Hematopoietic multipotent progenitor cell treated with erythropoietin and hydrocortisone succinate and interleukin-3 and kit ligand, for 17 days (in vitro differentiated cells): ENCODE measurements at places on chromosomes 2 and 18.

GRCh38 chr18:31241900-31242409 lies 76.0 kb upstream of the DSG1 start:
- DNase-seq = no peak

DNA sequence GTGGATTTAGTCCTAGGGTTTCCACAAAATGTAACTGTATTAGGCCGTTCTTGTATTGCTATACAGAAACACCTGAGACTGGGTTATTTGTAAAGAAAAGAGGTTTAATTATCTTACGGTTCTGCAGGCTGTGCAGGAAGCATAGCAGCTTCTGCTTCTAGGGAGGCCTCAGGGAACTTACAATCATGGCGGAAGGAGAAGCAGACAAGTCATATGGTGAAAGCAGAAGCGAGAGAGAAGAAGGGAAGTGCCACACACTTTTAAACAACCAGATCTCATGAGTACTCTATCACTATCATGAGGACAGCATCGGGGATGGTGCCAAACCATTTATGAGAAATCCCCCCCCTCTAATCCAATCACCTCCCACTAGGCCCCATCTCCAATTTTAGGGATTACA lies 9.5 kb upstream of the CCDC68 start:
- no peak for DNase-seq

DNA sequence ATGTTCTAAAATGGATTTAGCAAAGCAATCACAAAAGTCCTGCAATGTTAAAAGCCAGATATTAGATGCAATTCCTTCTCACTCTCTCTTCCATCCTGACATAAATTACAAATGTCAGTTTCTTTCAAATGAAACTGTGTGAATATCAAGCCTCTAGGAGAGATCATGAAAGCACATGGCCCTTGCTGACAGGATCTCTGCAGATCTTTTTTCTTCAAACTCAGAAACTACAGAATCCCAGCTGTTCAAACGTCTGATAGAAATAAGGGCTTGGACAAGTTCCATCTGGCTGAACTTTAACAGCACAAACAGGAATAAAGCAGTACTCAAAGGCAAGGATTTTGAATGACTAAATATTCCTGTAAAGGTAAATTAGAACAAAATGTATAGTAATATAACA lies 47.6 kb downstream of the PDE1A start:
- no peak for DNase-seq

DNA sequence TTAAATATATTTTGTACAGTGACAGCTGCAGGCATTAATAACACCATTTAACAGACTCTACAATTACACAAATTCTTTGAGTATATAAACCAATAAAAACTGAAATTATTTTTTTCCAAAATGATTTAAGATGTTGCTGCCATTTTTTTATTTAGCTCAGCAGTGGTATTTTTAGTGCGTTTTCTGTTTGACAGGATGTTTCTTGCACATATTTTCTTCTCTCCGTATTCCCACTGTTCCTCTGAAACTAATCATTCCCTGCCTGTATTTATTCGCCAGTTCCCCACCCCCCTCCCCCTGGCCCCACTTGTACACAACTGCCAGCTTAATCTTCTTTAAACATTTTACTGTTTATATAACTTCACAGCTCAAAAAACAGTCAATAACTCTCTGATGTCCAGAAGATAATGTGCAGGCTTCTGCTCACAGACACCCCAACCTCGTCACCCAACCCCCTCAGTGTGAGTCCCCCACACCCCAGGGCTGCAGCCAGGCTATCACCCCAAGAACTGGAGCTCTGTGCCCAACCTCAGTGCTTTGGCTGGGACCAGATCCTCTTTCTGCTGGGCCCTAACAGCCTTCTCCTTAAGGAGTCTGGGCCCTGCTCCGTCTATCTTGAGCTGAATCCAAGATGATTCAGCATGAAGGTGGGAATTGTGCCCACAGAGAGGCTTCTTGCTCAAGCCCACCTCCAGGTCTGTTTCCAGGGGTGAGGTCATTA lies 41.6 kb upstream of the MAP4K4 start:
- DNase-seq = no peak

- DNase-seq = no peak
Measured at GRCh38 chr2:71277147-71277475, 50.2 kb upstream of the PAIP2B start.

DNA sequence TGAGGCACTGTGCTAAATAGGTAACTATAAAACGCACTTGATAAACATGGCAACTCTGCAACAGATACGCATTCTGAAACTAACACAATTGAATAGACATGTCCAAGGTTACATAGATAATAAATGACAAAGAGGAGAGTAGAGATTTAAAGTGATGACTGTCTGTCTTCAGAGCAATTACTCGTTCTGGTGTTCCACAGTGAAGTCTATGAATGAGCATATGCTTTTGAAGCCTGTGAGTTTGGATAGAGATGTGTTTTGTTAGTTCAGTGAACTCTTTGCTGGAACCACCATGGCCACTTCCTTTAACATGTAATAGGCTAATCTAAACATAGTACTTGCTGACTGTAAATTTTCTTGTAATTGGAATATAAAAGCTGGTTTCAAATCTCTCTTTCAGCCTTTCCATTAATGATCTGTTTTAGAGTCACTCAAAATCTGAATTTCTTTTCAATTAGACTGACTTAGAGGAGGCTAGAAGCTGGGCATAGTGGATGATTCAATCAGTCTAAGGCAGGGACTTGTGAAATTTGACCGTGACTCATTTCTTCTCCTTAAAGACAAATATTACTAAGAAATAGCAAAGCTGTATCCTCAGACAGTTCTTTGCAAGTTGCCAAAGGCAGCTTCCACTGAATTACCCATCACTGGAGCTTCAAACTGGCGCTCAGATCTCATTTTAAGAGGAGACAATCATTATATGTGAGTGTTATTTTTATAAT lies 1130.1 kb upstream of the CELF4 start:
- no peak for DNase-seq

DNA sequence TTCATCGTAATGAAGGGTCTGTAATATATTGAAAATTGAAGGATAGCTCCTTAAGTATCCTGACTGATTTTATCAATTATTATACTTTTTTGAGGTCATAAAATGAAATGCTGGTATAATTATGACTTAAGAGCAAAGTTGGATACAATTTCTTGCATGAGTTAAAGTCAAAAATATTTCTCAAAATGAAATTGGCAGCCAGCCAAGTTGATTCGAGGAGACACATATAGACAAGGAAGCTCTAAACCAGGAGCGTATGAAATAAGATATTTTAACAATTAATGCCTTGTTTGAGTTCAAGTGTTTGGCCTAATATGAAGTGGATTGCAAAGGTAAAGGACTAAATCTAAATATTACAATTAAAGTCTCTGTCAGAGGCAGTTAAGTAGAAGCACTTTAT lies 260.4 kb upstream of the DSEL start:
- no peak for DNase-seq

DNA sequence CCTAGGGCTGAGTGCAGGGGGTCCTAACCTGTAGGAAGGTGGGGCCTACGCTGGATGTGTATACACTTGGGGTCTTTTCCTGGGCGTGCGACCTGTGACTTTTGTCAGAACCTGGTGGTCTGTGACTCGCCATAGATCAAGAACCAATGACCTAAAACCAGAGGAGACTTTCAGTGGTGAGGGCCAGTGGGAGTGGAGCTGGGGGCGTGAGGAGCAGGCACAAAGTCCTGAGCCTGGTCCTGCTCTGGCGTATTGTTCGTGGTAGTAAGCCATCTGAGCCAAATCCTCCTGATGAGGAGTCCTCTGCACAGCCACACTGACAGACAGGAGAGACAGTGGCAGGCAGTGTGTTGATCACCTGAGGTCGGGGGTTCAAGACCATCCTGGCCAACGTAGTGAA lies 8.9 kb downstream of the INPP4A start:
- no peak for DNase-seq

DNA sequence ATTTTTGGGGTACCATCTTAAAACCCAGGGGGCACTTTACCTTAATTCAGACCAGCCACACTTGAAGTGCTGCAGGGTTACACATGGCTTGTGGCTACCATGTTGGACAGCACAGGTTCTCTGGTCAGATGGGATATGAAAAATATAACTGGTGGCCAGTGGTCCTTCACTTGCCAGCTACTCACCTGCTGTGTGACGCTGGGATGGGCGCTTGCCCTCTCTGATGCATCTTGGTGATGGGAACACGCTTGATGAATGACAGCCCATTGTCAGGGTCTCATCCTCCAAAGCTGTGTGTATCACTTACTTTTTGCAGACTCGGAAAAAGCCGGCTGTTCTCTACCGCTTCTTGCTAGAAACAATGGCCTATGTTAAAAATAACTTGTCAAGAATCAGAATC lies 22.5 kb downstream of the HJURP start:
- no peak for DNase-seq

GRCh38 chr18:6677086-6677485 lies 52.4 kb upstream of the ARHGAP28 start:
- no peak for DNase-seq

DNA sequence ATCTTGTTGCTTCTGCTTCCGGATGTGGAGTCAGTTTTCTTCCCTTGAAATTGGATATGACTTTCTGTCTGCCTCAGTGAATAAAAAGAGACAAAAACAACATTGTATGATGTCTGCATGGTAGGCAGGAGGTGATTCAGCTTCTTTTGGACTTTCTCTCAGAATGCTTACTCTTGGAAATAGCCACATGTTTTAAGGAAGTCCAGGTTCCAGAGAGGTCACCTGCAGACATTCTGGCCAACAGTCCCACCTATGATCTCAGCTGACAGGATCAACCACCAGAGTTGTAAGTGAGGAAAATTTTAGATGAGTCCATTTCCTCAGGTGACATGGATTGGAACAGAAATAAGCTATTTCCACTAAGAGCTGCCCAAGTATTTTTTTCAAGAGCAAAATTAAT lies 508.7 kb upstream of the FAM98A start:
- DNase-seq = no peak

DNA sequence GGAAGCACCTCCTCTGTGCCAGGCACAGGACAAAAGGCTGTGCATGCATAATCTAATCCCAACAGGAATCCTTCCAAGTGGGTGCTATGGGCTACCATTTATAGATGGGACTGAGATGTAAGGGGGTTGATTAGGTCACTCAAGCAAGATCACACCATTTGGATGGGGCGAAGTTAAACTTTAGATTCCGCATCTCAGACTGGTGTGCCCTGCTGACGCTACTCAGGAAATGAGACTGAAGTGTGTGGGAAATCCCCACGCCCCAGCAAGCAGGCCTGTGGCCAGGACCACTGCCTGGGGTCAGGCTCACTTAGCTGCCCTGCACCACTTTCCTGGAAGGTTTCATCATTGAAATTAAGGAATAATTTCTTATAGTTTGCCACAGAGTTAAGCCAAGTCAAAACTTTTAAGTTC lies 70.5 kb upstream of the PPP1CB start:
- DNase-seq = no peak

DNA sequence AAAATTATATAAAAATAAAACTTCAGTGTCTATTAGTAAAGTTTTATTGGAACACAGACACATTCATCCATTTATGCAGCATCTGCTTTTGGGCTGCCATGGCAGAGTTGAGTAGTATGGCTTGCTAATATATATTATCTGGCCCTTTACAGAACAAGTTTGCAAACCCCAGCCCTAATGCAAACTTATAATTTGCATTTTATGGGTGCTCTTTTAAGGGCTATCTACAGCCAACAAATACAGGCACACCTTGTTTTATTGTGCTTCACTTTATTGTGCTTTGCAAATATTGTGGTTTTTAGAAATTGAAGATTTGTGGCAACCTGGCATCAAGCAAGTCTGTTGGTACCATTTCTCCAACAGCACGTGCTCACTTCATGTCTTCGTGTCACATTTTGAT lies 35.2 kb upstream of the DLX2 start:
- no peak for DNase-seq

DNA sequence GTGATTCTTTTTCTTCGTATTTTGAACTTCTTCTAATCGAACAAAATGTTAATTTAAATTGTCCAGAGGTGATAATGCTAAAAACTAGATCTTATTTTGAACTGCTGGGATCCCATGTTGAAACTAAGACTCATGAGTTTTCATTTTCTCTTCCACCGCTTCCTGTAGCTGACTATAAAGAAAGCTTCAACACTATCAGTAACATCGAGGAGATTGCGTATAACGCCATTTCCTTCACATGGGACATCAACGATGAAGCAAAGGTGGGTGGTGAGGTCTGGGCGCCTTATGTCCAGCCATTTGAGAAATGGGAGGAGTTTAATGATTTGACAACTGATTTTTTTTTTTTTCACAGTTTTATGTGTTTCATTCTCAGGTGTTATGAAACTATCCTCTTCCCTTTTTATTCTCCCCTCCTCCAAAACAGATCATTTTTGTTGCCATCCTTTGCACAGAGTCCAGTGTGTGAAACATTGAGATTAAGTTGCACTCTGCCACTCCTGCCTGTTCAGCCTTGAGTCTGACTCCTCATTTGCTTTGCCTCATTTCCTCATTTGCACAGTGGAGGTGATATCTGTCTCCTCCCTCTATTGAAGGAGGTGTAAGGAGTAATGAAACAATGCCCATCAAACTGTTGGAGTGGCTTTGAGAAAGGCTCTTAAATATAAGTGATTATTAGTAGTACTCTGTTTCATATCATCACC lies 13.8 kb downstream of the GRHL1 start:
- DNase-seq = no peak

- DNase-seq = no peak
Measured at GRCh38 chr2:20604951-20605381, 45.9 kb downstream of the HS1BP3 start.

DNA sequence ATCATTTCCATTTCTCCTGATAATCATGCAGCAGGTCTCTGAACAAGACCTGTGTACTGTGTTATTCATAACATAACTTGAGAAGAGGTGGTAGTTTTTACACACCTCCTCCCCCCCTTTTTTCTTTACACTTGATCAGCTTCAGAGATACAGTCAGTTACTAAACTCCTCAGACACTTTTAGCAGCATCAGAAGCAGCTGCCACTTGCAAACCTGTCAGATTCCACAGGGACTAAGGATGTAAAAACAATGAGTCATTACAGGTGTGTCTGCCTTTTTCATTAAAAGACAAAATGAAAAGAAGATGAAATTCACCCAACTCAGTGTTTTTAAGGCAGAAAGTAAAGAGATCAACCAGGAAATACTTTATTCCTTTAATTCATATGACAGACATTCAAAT lies 254.0 kb downstream of the NRXN1 start:
- DNase-seq = no peak

DNA sequence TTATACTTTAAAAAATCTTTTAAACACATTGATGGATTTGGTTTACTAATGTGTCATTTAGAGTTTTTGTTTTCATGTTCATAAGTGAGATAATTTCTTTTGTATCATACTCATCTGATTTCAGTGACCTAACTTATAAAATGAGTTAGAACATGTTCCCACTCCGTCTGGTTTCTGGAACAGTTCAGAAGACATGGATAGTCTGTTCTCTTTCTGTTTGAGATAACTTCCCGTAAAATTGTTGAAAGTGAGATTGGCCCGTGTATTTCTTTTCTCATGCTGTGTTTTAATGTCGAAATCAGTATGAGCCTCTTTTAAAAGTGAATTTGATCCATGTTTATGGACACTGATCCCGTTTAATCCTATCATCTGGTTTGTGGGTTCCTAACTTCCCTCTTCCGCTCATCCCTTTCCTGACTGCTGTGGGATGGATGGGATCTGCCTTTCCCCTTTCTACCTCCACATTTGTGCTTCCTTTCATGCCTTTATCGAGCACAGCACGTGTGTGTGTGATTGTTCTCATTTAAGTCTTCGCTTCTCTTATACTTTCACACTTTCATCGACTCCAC lies 78.9 kb downstream of the COPS8 start:
- no peak for DNase-seq

GRCh38 chr2:182302174-182302573 lies 124.7 kb downstream of the PDE1A start:
- DNase-seq = no peak
